ENCODE measurements at places on chromosomes 11 and 22.
A peak's percentile ranks its signal among the peaks of the same experiment; 100 is the strongest.

- DNase-seq, result no peak
These were observed 16.8 kb upstream of the CUL5 start for GRCh38 chr11:107991868-107992414.

- no peak for DNase-seq
These were observed 49.3 kb downstream of the CHRDL2 start for GRCh38 chr11:74681686-74682651.

DNA sequence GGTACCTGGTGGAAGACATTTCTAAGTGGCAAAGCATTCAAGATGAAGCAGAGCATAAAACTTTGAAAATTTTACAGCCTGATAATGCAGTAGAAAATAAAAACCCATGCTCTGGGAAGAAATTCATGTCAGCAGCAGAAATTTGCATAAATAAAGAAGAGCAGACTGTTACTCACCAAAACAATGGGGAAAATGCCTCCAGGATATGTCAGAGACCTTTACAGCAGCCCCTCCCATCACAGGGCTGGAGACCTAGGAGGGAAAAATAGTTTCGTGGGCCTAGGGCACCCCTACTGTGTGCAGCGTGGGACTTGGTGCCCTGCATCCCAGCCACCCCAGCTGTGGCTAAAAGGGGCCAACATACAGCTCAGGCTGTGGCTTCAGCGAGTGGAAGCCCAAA is 5.4 kb upstream of the DKK3 start:
- no peak for DNase-seq

- no peak for DNase-seq
These were observed 93.4 kb downstream of the WT1 start for GRCh38 chr11:32341620-32342613.

GRCh38 chr22:17774206-17774925 is at the start of gene BID:
Gene BID, minus strand, starts transcription at chr22:17774469. Its CDS starts 24,353 bp downstream, at chr22:17750116.
- peak; percentile 81 for DNase-seq

DNA sequence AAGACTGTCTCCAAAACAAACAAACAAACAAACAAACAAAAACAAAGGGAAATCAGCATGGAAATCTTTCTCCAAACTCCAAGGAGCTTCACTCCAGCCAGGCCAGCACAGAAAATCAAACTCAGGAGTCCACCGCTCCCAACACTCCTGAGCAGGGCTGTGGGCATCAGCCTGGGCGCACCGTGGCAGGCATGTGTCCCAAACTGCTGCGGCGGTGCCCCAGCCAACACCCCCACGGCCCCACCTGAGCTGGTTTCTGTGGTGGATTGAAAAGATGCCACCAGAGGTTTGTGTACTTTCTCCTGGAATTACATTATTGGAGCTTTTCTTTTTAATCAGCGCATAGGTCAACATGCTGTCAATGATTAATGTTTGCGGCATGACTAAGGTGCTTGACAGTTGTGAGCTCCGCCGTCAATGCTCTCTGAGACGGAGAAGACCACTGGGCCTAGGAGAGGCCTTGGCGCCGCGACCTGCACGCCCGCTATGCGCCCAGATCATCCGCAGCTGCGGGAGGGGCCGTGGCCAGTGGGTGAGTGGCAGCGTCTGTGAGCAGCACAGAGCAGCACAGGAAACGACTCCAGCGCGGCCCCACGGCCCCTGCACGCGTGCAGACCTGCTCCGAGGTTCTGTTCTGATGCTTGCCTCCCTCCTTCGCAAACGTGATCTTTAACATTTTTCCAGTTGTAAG is 18.1 kb downstream of the DRD4 start:
- DNase-seq, result no peak

- DNase-seq, result no peak
These were observed 8.4 kb downstream of the IL18BP start for GRCh38 chr11:72007089-72007476.

GRCh38 chr22:49668402-49668801 is 159.3 kb downstream of the BRD1 start:
- DNase-seq, result no peak

DNA sequence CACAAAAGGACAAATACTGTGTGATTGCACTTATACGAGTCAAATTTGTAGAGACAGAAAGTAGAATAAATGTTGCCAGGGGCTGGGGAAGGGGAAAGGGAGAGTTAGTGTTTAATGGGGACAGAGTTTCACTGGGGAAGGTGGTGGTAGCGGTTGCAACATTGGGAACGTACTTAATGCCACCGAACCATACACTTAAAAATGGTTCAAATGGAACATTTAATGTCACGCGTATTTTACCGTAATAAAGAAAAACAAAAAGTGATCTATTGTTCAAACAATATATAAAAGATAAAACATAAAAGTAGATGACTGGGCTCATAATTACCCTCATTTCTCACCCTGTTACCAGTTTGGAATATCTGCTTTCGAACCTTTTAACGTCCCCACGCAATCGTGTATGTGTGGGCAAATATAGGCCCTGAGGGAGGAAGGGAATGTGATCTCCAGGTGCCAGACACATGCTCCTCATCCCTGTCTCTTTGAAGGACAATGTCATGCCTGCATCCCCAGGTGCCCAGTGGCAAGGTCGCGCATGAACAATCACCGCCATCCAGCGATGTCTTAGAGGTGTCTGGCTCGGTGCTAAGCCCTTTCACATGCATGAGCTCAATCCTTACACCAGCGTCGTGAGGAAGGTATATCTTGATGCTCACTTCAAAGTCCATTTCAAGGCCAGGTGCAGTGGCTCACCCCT is 35.3 kb downstream of the LIF start:
- DNase-seq, result no peak

- DNase-seq, result peak; percentile 2
These were observed 804 bp downstream of the APIP start for GRCh38 chr11:34915136-34916014.

- DNase-seq, result no peak
These were observed 1.6 kb downstream of the OR10A2 start for GRCh38 chr11:6864438-6864837.

DNA sequence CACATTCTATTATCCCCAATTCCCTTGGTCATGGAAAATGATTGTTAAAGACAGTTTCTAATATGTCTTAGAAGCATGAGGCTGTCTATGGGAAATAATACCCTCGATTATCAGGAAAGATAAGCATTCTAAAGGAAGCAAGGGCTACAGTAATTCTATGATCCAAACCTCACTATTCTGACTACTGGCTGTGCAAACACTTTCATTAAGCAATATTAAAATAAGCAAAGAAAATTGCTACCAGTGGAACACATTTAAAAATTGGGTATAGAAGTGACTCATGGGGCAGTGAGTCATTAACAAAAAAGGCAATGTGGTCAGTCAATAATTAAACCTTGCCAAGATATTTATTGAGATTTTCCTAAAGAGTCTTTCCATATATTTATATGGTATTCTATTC is 1415.2 kb upstream of the TENM4 start:
- DNase-seq, result no peak

DNA sequence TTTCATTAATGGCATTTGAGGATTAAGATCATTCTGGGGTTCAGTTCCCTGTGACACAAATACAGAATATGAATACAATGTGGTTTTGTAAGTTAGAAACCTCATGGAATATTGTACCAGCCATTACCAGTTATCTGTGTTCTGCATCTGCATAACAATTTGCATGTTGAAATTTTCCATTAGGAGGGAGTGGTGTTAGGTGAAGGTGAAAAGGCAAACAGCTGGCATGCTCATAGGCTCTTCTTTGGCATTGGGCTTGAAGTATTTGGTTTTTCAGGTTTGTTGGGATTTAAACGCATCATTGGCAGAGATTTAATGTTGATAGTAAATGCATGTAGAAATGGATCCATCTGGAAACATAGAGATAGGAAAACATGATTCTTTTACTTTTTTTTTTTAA is 18.6 kb downstream of the RTN3 start:
- no peak for DNase-seq

DNA sequence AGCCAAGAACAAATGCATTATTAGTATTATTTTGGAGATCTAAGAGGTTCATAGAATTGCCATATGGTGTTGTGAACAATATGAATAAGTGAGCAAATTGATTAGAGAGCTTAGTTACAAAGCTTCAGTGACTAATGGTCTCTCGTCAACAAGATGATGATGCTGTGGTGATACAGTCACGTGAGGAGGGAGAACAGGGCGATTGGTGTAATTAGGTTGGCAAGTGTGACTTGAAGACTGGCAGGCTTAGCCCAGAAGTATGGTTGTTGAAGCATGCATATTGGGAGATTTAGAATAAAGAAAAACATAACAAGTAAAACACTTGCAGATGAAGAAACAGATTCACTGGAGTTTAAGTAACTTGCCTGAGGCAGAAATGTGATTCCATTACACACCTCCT is 100.6 kb upstream of the SORL1-AS1 start:
- DNase-seq, result no peak

GRCh38 chr11:4087551-4087950 is 7.0 kb upstream of the RRM1 start:
- no peak for DNase-seq

- no peak for DNase-seq
These were observed 198.8 kb upstream of the SEZ6L start for GRCh38 chr22:25970374-25970911.

- no peak for DNase-seq
These were observed 453 bp downstream of the BATF2 start for GRCh38 chr11:64996327-64996709.

DNA sequence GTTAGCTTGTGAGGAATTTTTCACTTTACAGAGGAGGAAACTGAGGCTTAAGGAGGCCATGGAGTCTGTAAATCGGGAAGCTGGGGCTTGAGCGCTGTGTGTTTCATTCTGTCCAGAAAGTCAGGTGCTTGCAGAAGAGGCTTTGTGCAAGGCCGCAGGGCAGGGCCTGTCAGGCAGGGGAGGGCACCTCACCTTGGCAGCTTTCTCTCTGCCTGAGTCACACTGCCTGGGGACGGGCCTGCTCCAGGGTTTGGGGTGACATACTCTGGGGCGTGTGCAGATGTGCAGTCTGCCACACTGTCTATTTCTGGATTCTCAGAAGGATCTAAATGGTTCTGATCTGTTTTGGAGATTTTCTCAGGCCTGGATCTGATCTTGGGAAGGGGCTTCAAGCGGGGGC is 8.4 kb downstream of the INCENP start:
- no peak for DNase-seq

DNA sequence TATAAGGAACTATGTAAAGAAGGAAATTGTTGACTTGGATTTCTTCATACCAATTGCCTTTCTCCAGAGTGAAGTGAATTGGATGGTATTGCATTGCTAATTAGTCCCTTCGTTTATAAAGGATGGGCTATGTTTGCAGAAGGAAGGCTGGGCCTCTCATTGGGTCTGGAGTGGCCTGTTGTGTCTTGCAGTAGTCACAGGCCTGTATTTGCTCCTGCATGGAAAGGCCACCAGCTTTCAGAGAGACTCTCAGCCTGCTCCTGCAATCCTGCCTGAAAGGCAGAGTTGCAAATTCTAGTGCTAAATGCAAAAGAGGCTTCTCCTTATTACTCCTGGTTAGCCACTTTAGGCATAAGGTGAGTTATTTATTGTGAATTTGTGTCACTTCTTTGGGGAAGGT is 103.8 kb downstream of the EXT2 start:
- DNase-seq, result no peak

- no peak for DNase-seq
These were observed 18.8 kb downstream of the SNX19 start for GRCh38 chr11:130897262-130898182.

- no peak for DNase-seq
These were observed 34.7 kb upstream of the TOLLIP start for GRCh38 chr11:1344056-1344635.

GRCh38 chr11:199782-200181 is 6.9 kb downstream of the SCGB1C1 start:
- DNase-seq, result no peak

DNA sequence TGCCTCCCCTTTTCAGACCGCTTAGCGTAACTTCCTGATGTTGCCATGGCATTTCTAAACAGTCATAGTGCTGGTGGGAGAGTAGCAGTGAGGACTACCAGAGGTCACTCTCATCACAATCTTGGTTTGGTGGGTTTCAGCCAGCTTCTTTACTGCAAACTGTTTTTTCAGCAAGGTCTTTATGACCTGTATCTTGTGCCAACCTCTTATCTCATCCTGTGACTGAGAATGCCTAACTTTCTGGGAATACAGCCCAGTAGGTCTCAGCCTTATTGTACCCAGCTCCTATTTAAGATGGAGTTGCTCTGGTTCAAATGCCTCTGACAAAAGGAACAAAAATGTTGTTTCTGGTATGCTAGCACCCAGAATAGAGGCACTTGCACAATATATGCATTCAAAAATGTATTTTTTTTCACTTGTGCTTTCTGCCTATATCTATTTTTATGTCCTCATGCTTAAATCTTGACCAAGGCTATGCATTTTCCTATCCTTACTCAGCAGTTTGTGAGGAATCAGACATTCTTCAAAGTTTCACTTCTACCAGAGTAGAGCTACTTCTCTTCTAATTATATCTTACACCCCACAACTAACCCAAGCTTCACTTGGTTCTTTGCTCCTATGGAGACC is 16.1 kb upstream of the OR51M1 start:
- no peak for DNase-seq

GRCh38 chr11:33045551-33046255 is 6.3 kb downstream of the TCP11L1 start:
- no peak for DNase-seq

- no peak for DNase-seq
These were observed 224.8 kb upstream of the CHORDC1 start for GRCh38 chr11:90447618-90448017.

- DNase-seq, result no peak
These were observed 1432.6 kb upstream of the TENM4 start for GRCh38 chr11:80873310-80873999.

GRCh38 chr11:5507177-5507932 is 2.4 kb downstream of the UBQLN3 start:
- no peak for DNase-seq

GRCh38 chr11:120832481-120833238 is 191.2 kb upstream of the TBCEL start:
- DNase-seq, result no peak

GRCh38 chr11:34366522-34366921 is 8.7 kb upstream of the ABTB2 start:
- DNase-seq, result no peak

GRCh38 chr11:13262096-13262495 is 15.5 kb upstream of the BMAL1 start:
- no peak for DNase-seq

- DNase-seq, result no peak
These were observed 26.4 kb downstream of the HIRA start for GRCh38 chr22:19405133-19405532.

- no peak for DNase-seq
These were observed 31.2 kb downstream of the LDLRAD3 start for GRCh38 chr11:35974882-35975589.

DNA sequence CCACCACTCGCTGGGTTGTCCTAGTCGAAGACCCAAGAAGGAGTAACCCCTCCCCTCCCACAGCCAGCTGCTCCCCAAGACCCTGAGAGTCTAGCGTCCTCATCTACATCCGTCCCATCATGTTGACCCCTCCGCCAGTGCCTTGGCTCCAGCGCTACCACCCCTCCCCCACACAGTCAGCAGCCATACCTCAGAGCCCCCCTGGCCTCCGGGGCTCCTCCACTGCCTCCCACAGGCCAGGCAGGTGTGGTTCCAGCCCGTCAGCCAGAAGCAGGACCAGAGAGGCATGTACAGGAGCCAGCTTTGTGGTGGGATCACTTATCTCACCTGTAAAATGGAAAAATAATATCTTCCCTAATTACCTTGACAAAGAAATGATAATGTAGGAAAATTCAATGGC is 51.5 kb upstream of the PHF21B start:
- no peak for DNase-seq
